ENCODE measurements at places on chromosomes 5 and 9.
A peak's percentile ranks its signal among the peaks of the same experiment; 100 is the strongest.

- DNase-seq: no peak
Observed at GRCh38 chr5:36403632-36404311, 102.1 kb upstream of the RANBP3L start.

GRCh38 chr5:175603987-175604739 is 53.7 kb upstream of the HRH2 start:
- DNase-seq: no peak

DNA sequence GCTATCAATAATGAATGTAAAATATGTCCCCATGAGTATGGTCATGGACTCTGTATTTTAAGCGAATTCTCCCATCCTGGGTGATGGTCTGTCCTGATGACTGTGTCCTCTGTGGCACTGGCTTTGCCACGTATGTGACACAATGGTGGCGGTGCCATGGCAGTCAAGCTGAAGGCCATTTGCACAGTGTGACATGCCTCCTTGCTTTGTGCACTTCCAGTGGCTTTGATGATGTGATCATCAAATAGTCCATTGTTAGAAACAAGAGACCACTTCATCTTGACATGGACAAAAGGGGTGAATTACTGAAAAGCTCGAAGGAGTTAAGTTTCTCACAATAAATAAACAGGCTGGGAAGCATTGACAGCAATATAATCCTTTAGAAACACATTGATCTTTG is 31.0 kb upstream of the PRRC1 start:
- DNase-seq: no peak

GRCh38 chr5:103624035-103624480 is 61.5 kb upstream of the NUDT12 start:
- no peak for DNase-seq

- DNase-seq: no peak
Observed at GRCh38 chr5:59562756-59563389, 330.7 kb downstream of the PDE4D start.

DNA sequence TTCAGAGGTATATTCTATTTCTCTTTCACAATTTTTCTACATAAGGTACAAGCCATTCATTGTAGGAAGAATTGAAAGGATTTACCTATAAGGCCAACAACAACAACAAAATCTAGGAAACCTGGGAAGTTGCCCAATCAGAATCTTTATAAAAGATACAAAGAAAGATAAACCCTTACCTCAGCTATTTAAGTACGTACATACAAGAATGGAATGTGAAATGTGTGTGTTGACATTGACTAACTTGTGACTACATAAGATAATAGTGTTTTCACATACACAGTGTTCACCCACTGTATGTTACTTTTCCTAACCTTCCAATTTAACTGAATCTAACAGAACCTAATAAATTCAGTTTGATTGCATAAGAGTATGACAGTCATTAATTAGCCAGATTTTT is 154.1 kb downstream of the ADAMTS6 start:
- no peak for DNase-seq

DNA sequence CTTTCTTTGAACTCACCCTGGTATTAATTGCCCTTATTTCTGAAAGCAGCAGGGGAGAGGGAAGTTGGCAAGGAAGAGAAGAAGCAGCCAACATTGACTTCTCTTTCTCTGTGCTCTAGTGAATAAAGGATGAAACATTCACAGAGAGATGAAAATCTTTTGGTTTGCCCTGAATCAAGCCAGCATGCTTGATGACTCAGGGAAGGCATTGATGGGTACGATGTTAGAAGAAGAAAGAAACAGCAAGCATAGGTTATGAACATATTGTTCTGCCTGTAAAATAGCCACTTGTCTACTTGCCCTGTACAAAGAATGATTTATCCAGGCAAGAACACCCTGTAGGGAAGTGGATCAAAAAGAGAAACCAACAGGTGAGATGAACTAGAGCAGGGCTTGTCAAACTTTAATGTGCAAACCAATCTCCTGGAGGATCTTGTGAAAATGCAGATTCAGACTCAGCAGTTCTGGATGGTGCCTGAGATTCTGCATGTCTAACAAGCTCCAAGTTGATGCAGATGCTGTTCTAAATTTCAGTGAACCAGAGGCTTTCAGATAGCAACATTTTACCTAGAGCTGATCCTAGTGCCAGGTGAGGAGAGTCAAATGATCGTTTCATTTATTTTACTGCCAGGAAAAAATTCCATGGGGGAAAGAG is 586.6 kb upstream of the TLE4 start:
- DNase-seq: no peak

GRCh38 chr9:124480621-124480981 is 26.6 kb downstream of the NR5A1 start:
- peak; percentile 61 for DNase-seq

- no peak for DNase-seq
Observed at GRCh38 chr9:128912270-128912853, 8.4 kb upstream of the PHYHD1 start.

GRCh38 chr9:20732118-20732517 is 48.1 kb downstream of the FOCAD start:
- DNase-seq: no peak

DNA sequence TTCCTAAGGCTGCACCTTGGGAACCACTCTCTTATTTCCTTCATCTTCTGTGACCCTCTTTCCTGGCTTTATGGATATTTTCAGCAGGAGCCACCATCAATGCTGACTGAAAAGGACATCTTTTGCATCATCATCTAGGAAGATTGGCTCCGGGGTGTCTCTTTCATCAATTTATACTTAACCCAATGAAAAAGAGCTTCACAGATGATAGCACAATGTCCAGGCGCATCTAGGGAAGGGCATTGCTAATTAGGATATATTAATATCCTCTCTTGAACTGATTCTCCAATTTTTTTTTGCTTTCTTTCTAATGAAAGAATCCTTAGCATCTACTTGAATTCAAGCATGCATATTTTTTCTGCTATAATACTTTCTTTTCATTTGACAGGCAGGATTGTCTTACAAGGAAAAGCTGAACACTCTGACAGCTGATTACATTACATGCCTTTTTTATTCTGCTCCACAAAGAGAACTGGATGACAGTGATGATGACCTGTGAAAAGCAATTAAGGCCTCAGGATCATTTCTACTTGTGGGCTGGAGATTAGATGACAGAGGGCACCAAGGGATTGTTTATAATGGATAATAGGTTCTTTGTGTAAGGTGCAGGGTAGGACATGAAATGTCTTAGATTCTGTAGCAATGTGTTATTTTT is 60.2 kb downstream of the PCSK1 start:
- DNase-seq: no peak

- DNase-seq: peak; percentile 48
Observed at GRCh38 chr5:135508496-135509005, 27.2 kb downstream of the NEUROG1 start.

GRCh38 chr9:21030389-21031035 is 928 bp downstream of the HACD4 start:
- no peak for DNase-seq

GRCh38 chr5:39214912-39215709 is 4.3 kb downstream of the FYB1 start:
- no peak for DNase-seq

GRCh38 chr5:143016777-143017516 is 246.8 kb downstream of the ARHGAP26 start:
- peak; percentile 70 for DNase-seq

- DNase-seq: no peak
Observed at GRCh38 chr9:33731625-33732024, 63.7 kb upstream of the PRSS3 start.

GRCh38 chr9:87973730-87974292 is 522 bp downstream of the CDK20 start:
- DNase-seq: no peak
